ENCODE measurements at places on chromosomes 16 and 17. TPM values are rescaled to one million over a fixed set of nuclear protein-coding genes. Genes with fewer than 3 reads are reported as not detected.

The GPR142 gene
- total RNA-seq = not detected

The STH gene
- total RNA-seq = not detected

The TLCD2 gene
- total RNA-seq = 2.1 TPM

The CHD9NB gene
- total RNA-seq = 0.52 TPM

The KRT16 gene
- total RNA-seq = 0.52 TPM

The FBXW10B gene
- 0.52 TPM for total RNA-seq

The MPP3 gene
- 4.2 TPM for total RNA-seq

The NTN3 gene
- 5.2 TPM for total RNA-seq

The CCT6B gene
- total RNA-seq = 3.1 TPM

The ABCA6 gene
- total RNA-seq = 31.8 TPM

The ACSM5 gene
- total RNA-seq = 0.52 TPM

The CIAO2B gene
- total RNA-seq = 95.0 TPM

The TP53TG3F gene
- total RNA-seq = not detected

The C1QL1 gene
- 1.0 TPM for total RNA-seq

The KRT40 gene
- 6.3 TPM for total RNA-seq

The CIITA gene
- total RNA-seq = 1.0 TPM

The TIGD7 gene
- total RNA-seq = 7.8 TPM

The CACNA1H gene
- 26.1 TPM for total RNA-seq

The CCDC92B gene
- not detected for total RNA-seq
